ENCODE measurements at places on chromosomes 2 and 18.

DNA sequence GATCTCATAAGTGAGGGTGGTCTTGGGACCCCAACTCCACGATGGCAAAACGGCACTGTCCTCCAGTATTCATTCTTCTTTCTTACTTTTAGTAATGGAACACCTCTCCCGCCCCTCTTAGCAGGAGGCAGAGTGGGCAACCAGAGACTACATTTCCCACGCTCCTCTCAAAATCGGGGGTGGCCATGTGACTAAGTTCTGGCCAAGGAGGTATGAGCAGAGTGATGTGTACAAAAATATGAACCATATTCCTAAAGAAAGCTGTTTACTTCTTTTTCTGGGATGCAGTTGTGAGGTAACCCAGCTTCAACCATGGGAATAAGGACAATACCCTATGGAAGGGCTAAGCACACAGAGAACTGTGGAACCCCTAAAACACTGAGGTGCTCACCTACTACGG, 12.8 kb downstream of the REV1 start:
- DNase-seq, result no peak

DNA sequence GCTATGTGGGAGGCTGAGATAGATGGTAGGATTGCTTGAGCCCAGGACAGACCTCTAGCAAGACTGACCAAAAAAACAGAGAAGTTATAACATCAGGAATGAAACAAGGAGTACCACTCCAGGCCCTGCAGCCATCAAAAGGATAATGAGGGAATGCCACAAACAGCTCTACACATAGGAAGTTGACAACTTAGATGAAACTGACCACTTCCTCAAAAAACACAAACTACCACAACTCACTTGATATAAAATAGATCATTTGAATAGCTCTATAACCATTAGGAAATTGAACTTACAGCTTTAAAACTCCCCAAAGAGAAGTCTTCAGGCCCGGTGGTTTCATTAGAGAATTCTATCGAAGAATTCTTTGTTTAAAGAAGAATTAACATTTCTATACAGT, 12.9 kb upstream of the ESPNL start:
- no peak for DNase-seq

DNA sequence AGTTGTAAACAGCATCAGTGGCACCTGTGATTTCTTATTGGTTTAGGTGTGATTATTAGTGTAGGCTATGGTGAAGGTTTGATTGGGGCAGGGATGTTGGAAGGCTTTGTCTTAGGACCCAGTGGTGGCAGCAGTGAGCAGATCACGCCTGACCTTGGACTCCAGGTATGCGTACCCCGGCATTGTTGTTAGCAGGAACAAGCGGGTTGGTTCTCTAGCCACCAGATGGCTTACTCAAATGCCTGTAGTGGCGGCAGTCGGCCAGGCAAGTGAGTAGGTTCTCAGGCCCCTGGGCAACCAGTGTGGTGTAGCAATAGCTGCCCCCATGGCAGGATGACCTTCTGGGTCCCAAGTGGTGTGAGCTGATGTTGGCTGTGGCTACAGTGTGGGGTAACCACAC, 558.3 kb downstream of the KCNJ3 start:
- no peak for DNase-seq

GRCh38 chr2:241798631-241799521, 10.1 kb upstream of the NEU4 start:
- DNase-seq, result no peak

- DNase-seq, result no peak
Observed at GRCh38 chr18:49880661-49881060, 67.3 kb upstream of the ACAA2 start.

DNA sequence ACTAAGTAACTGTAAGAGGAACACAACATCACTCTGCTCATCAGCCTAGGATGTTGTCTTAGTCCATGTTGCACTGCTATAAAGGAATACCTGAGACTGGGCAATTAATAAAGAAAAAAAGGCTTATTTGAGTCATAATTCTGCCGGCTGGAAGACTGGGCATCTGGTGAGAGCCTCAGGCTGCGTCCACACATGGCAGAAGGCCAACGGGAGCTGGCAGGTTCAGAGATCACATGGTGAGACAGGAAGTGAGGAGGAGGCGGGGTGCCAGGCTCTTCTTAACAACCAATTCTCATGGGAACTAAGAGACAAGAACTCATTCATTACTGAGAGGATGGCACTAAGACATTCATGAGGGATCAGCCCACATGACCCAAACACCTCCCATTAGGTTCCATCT, 46.8 kb downstream of the EPG5 start:
- no peak for DNase-seq

DNA sequence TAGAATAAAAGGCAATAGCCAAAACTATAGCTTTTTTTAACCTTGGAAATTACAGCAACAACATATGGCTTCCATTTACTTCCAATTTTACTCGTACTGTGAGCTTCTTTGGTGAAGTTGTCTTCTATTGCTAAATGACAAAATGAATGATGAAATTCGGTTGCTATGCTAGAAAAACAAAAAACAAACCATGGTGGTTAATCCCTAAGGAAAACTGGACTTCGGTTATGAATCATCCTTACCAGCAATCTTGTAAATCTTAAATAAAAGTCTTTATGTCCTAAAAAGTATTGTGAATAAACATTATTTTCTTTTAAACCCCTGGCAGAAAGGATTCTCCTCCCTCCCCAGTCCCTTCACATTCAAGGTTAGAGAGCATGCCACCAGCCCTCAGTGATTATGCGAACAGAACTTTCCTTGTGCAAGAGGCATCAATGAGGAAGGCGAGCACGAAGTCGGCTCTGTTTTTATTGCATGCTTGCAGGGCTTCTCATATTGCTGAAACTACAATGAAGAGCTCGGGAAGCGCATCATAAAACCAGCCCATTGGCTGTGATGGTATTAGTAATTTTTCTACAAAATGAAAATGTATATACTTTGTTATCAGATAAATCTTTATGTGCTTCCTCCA, 62.9 kb downstream of the ZNF521 start:
- DNase-seq, result no peak

GRCh38 chr2:163210430-163210918, 371.9 kb upstream of the KCNH7 start:
- DNase-seq, result no peak

- DNase-seq, result no peak
Observed at GRCh38 chr2:217207699-217208010, 347.8 kb upstream of the TNP1 start.

DNA sequence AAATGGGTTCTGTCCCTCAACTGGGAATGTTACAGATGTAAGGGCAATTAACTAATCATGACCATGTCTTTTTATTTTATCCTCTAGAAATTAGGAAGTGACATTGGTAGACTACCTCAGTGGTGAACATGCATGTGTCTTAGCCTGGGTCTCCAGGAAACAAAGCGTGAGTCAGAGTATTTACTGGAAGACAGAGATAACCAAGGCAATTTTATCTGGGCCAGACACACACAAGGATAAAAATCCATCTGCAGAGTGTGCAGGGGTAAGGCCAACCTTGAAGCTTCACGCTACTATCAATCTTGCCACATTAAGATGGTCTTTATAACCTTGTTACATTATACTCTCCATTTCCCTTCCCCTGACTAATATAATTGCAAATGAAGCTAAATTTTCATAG, 487.5 kb downstream of the SUCLG1 start:
- no peak for DNase-seq

DNA sequence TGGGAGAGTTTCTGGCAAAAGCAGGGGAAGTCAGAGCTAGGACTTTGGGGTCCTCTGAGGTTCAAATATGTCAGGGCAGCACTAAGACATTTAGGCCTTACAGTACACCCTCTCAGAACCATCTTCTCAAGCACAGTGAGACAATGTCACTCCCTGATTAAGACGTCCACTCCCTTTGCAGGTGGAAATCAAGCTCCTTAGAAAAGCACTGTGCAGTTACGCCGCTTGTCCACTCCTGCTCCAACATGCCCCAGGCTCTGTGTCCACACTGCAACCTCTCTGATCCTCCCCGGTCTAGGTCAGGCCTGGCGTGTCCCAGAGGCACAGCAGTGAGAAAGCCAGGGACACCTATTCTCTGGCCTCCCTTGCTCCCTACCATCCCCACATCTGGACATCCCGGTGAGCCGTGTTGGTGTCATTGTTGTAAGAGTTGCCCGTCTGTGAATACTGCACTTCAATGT, 528.6 kb upstream of the ID2 start:
- DNase-seq, result no peak

DNA sequence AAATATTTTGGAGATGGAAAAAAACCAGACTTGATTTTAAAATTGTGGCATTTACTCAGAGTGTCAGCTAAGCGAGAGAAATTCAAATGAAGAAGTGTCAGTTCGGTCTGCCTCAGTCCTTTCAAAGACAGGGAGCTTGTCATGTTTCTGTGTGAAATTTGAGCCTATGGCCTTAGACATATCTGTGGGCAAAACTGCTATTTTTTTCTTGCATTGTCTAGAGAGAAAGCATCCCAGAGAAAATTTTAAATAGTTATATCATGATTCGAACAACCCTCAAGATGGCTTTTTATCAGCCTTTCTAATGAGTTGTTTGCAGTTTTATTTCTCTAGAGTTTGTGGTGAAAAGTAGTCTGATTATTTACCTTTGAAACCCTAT, 50.2 kb upstream of the KCNE4 start:
- DNase-seq, result no peak

- DNase-seq, result no peak
Observed at GRCh38 chr2:173999724-174000123, 34.6 kb upstream of the SP3 start.

DNA sequence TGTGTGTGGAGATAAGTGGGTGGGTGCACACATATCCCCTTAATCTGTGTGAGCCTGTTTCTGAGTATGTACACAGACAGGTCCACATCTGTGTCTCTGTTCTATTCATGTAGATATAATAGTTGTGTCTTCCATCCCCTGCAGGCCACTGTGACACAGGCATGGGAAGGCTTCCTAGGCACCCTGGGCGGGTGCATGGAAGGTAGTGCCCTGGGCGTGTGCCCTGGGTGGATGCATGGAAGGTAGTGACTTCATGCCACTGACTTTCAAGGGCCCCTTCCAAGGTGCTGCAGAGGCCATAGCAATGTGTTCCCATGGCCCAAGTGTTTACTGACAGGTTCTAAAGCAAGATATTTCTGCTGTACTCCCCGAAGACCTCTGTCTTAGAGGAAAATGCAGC, 462.5 kb upstream of the HS6ST1 start:
- no peak for DNase-seq

DNA sequence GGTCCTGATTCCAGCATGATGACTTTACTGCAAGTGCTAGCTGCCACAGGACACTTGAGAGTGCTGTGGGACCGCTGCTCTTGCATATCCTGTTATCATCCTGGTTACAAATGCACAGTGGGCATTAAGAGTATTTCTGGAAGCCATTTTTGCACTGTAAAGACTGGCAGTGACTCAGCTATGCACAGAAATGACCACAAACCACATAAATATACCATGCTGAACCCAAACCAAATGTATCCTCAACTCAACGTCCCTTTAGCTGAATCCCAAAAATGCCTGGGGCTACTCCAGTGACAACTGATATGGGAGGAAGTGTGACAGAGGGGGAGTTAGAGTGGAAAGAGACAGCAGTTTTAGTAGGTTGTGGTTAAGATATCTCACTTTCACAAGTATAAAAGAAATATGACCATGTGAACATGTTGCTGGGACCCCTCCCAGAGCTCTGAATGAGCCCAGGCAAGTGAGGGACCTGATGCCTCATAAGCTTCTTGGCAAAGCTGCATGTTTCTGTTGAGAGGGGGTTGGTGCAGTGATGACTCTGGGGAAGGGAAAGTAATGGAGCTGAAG, 37.3 kb downstream of the RHBDD1 start:
- no peak for DNase-seq

GRCh38 chr2:171430516-171431410, 3.0 kb downstream of the METTL8 start:
- DNase-seq, result no peak

DNA sequence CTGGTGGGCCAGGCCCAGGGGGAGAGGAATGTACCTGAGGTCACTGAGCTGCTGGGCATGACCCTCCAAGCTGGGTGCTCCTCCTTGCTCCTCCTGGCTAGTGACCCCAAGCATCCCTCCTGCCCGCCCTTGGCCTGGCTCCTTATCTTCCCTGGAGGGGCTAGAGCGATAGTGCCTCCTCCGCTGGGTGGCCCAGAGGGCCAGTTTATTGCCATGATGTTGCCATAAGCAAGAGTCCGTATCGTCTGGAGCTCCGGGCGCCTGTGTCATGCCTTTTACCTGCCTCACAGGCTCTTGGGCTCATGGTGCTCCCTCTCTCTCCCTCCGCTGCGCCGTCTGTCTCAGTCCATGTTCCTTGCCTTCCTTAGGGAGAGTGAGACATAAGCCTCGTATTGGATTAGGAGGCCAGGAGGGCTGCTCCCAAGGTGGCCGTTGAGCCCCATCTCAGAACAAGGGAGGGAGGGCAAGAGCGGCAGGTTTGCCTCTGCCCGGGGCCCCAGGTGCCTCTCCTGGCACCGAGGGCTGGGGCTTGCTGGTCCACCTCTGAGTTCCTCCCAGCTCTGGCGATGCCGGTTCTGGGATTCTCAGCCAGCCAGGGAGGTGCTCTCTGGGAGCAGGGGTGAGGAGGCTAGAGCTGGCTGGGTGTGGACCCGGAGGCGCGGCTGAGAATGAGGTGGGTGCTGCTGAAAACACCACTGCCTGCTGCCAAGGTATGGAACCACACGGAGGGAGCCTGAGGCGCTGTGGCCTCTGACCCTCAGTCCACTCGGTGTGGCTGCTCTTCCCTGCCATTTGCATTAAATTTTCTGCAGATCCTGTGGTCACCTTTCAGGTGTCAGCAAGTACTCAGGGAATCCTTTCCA, 22.6 kb downstream of the KCNIP3 start:
- no peak for DNase-seq

- no peak for DNase-seq
Observed at GRCh38 chr2:11540996-11541692, 7.3 kb downstream of the GREB1 start.

- no peak for DNase-seq
Observed at GRCh38 chr2:38298539-38298938, 78.5 kb downstream of the ATL2 start.

DNA sequence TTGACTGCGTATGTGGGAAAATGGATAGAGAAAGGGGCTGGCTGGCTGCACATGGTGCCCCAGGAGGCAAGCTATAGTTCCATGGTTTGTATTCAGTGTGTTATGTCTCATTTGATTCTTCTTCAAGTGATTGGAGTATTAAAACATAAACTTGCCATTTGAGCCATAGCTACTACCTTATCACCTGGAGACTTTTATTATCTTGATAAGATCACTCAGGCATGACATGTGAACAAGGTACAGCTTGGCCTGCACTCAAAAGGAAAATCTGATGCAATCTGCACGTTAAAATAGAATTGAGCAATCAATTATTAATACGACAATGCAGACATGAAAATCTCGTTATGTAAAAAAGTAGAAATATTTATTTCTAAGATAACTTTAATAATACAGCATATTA, 116.9 kb downstream of the RND3 start:
- no peak for DNase-seq

Data from renal pelvis (tissue), 12 donors.